SJSA1 (cell line): ENCODE measurements at places on chromosomes 2 and 18.

- DNase-seq, result peak; percentile 28
Measured at GRCh38 chr18:76712511-76713140, 109.7 kb upstream of the ZNF236 start.

DNA sequence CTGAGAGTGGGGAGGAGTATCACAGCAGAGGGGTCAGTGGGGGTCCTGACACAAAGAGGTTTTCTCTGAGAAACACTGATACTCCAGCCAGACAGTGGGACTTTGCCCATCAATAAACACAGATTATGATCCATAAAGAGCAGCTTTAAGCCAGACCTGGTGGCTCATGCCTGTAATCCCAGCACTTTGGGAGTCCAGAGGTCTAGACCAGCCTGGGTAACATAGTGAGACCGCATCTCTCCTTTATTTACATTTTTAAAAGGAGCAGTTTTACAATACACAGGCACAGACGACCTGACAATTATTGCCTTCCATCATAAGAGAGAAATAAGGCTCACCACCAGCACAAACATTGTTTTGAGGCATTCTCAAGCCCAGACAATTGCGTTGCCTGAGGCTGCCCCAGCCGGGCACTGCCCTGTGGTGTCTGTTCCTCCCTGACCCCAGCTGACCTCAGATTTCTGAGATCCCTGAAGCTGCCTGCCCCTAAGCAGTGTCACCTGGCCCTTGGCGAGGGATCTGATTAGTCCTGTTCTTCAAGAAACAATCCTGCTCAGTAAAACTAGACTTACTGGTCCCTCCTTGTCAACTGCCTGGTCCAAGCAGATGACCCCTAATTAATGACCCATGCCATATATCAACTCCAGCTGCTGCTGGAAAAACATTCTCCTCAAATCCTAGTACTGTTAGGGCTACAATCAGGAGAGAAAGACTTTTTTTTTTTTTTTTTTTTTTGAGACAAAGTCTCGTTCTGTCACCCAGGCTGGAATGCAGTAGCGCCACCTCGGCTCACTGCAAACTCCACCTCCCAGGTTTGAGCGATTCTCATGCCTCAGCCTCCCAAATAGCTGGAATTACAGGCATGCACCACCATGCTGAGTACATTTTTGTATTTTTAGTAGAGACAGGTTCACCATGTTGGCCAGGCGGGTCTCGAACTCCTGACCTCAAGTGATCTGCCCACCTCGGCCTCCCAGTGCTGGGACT is 59.4 kb upstream of the SOS1 start:
- no peak for DNase-seq

DNA sequence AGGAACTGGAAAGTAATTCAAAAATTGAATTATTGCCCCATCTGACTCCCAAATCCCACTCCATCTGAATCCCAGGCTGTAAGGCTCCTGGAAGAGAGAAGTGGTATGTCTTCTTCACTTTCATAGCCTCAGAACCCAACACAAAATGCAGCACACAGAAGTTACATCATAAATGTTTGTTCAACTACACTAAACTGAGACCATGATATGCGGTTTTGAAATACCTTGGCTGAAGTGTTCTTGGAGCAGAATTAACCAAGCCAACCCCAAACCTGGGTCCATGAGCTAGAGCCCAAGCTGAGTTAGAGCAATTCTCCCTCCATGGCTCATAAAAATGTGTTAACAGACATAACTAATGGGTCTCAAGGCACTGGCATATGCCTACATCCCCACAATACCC is 23.3 kb downstream of the NEB start:
- no peak for DNase-seq

DNA sequence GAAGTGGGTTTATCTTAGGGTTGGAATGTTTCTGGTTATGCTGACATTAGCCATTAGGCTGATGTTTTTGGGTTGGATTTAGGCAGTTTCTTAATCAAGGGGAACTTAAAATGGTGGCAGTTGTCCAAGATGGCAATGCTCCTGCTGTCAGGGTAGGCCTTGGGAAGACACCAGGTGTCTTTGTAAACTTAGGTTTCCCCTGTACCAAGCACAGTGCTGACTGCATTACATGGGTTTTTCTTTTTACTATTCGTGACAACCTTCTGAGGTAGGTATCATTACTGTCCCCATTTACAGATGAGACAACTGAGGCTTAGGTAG is 528 bp upstream of the ATG16L1 start:
- DNase-seq, result no peak

DNA sequence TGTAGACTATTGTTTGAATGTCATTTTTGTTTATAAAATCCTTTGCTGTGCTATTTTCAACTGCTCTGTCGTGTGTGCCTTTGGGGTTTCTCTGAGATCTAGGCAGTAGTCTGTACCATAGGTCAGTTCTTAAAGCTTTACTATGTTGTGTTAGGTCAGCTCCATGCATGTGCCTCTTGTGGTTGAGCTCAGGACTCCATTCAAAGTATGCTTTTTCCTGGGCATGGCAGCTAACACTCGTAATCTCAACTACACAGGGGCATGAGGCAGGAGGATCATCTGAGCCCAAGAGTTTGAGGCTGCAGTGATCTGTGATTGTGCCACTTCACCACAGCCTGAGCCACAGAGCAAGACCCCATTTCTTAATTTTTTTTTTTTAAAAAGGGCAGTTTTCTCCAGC is 174.4 kb upstream of the SPHKAP start:
- no peak for DNase-seq

DNA sequence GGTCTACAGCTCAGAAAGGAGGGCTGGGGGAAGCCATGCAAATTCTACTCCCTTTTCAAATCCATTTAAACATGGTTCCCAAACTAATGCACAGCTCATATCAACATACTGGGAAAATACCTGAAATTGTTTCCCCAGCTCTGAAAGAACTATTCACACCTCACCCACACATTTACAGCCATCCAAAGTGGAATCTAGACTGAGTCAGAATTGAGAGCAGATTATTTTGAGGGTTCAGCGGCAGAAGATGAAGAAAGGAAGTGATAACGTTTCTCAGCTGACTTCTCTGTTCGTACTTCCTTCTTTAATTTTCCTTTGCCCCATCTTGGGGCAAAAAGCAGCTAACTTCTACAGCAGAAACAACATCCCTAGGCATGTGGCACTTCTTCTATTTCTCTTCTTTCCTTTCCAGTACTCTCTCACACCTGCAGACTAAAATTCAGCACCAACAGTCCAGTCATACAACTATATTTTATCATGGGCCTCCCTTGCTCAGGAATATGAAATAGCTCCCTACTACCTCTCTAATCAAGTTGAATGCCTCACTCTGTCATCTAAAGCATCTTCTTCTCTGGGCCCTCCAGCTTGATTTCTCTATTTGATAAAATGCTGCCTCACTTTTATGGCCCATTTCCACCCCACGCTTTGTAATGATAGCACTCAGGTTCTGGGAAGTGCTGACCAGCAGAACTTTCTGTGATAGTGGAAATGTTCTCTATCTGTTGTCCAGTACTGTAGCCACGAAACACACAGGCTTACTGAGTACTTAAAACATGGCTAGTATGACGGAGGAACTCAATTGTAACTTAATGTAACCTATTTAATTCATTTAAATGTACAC is 35.9 kb downstream of the ARHGAP25 start:
- no peak for DNase-seq

- no peak for DNase-seq
Measured at GRCh38 chr2:154480521-154480920, 218.0 kb upstream of the KCNJ3 start.

GRCh38 chr18:3525870-3526420 is 76.0 kb downstream of the TGIF1 start:
- DNase-seq, result no peak
